ENCODE measurements at places on chromosomes 5 and 9. TPM values are rescaled to one million over a fixed set of nuclear protein-coding genes. Genes with fewer than 3 reads are reported as not detected.

GRCh38 chr5:110343616-110344015, 382.9 kb downstream of the TMEM232 start:
- DNase-seq, result no peak

Gene NOL6
- 34.8 TPM for total RNA-seq

- no peak for DNase-seq
Observed at GRCh38 chr5:101435768-101436167, 532.7 kb upstream of the ST8SIA4 start.

DNA sequence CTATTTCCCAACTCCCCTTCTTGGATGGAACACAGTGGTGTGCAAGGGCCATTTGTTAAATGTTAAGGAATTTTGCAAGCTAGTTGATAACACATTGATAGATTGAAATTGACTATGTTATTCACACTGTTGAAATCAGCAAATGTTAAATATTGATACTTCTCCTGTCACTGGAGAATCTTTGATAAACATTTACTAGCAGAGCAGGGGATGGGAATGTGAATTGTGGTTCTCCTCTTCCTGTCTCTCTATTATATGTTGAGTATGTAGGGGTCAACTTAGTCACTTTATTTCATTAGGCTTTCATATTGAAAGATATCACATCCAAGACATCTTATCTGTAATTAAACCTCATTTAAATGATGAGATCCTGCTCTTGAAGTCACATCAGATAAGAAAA, 533.9 kb downstream of the TLR4 start:
- DNase-seq, result no peak

Gene KCNMB1
- 0.04 TPM for total RNA-seq

GRCh38 chr5:135824541-135825041, 9.9 kb upstream of the SLC25A48 start:
- no peak for DNase-seq

Gene TRAF2
- 17.7 TPM for total RNA-seq

DNA sequence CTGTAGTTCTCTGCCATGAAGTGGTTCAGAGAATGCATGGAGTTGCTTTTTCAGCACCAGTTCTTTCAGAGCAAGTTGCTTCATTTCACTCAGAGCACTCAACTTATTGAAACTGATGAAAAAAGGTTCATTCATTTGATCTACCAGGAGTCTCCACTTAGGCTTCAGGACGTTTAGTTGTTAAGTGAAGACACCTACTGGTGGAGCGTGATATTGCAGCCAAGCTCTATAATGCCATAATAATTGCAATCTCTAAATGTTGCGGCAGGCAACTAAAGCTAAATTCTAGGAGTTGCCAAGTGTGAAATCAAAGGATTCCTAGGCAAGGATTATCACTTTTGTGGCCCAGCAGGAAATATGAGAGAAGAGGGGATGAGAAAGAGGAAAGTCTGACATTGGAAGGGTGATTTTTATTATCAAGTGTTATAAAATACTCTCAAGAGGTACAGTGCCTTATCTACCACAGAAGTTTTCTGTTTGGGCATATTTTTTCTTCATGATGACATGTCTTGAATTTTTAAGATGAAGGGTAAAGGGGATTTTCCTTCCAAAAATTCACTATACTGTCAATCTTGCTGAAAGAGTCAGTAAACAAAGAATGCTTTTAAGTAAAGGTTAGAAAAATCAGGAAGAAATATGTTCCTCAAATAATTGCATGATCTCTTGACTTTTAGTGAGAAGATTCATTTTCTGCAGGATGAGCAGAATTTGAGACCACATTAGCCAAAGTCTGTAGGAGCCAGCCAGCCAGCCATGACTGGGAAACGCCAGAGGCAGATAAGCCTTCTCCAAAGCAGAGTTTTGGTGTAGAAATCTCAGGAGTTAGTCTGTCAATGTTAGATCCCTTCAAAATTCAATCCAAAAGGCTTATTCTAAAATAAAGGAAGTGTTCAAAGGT, 83.4 kb downstream of the SH3PXD2B start:
- DNase-seq, result no peak

Gene RMRP
- 7,636 TPM for total RNA-seq

DNA sequence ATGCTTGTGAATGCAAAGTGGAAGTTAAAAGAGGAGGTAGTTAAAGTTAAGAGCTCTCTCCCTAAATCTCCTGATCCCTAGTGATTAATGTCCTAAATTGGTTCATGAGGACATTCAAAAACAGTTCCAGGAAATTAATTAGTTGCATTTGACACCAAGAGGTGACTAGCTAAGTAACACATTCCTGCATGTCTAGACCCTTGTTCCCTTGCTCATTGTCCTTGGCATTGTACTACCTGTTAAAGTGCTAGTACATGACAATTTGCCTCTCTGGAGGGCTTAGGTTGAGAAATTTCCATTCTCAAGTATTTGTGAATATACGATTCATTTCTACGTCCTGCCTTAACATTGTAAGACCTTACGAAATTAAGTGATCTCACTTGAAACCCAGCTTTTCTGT, 278.6 kb upstream of the CDH10 start:
- DNase-seq, result no peak

DNA sequence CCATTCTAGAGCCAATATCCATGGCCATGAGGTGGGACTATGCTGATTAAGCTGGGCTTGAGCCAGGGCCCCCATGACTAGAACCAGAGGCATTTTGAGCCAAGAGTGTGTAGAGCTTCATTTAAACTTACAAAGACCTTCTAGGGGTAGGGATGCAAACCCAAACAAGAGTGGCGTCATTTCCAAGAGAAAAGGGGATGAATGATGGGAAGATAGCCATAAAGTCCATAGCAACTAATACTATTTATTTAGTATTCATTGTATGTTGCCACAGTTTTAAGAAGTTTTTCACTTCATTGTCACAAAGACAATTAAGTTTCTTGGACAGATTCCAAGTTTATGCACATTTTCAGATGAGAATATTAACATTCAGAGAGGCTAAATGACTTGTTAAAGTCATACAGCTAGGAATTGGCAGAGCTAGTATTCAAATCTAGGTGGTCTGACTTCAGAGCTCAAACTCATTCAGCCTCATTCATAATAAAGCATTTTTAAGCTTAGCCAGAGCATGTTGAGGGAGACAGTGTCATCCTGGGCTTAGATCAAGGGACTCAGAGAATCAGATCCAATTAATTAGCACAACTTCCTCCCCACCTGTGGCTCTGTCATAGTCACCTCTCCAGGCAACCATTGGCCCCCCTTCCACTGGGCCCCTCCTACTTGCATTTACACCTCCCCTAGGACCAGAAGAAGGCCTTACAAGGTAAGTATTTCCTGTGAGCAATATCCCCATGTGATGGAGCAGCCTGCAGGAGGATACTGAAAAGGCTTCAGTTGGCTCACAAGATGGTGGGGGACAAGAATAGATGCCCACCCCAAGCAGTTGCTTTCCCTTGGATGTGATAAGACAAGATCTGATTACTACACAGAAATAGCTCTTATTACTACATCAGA, 95.0 kb upstream of the PCSK1 start:
- DNase-seq, result no peak

- DNase-seq, result no peak
Observed at GRCh38 chr5:14728459-14728938, 64.0 kb downstream of the OTULIN start.

Gene SPATA6L
- total RNA-seq, result 2.5 TPM

Gene HMMR
- 7.1 TPM for total RNA-seq

DNA sequence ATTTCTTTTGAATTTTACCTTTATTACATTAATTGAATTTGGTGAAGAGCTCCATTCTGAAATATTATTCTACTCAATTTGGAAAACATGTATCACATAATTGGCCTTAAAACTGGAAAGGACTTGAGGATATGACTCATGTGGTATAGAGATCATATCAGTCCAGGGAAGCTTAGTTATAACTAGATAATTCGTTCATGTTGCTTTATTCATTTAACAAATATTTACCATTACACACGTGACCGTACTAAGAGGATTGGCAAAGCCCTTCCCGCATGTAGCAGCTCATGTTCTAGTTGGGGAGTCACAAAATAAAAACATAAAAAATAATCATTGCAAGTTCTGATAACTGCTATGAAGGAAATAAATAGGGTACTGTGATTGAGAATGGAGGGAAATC, 1816.5 kb downstream of the MAT2B start:
- no peak for DNase-seq

DNA sequence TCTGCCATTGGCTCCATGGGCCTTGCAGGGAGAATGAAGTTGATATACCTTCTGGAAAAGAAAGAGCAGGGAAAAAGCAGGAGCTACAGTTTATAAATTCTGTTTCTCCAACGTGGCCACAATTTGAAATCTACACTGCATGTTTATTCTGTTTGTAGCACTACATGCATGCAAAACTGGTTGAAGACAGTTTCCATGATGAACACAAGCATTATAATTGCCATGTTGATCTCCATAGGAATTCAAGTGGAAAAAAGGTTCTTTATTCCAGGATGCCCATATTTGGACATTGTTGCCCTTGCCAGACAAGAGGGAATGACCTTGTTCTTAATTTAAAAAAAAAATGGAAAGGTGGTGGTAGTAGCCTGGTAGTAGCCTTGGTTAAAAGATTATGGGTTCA, 69.2 kb upstream of the PALM2AKAP2 start:
- DNase-seq, result no peak

Gene PCDH12
- not detected for total RNA-seq

Gene NAIF1
- 14.2 TPM for total RNA-seq

Gene RASGRF2
- 5.4 TPM for total RNA-seq

DNA sequence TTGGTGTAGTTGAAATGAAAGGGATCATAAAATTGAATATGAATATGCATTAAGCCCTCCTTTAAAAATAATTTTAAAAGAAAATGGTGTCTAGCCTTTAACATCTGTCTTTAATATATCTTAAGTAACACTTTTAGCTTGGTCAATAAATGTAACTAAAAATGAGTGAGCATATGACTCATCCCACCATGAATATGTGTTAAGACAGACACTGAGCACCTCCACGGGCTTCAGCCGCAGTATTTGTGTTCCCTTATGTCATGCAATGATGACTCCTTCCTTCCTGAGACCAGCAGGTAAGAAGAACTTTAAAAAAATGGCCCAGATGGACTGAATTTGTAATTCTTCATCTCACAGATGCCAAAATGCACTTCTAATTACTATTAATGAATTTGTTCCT, 563.2 kb downstream of the NR2F1-AS1 start:
- peak; percentile 5 for DNase-seq

Gene NUTM2F
- not detected for total RNA-seq

- DNase-seq, result no peak
Observed at GRCh38 chr9:108475813-108476212, 380.0 kb downstream of the ACTL7B start.

DNA sequence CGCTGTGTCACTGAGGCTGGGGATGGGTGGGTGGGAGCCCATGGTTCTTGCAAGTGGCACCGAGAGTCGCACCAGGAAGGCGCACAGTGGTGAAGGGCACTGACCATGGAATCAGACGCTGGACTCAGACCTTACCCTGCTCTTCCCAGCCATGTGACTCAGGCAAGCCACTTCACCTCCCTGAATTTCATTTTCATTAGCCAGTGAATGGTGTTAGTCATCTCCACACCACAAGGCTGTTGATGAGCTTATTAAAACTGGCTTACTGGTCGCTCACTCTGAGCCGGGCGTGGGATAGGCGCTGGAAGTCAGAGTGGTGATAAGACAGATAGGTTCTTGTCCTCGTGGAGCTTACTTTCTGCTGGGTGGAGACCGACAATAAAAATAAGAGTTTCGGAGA, 25.1 kb downstream of the FGF18 start:
- DNase-seq, result peak; percentile 61

GRCh38 chr9:123868002-123868401, 61.9 kb downstream of the DENND1A start:
- DNase-seq, result no peak

GRCh38 chr5:153543288-153543687, 52.8 kb downstream of the GRIA1 start:
- DNase-seq, result no peak

GRCh38 chr5:52881468-52881867, 93.8 kb downstream of the ITGA1 start:
- no peak for DNase-seq

- DNase-seq, result no peak
Observed at GRCh38 chr9:37909326-37909725, 5.4 kb upstream of the SLC25A51 start.

GRCh38 chr9:94159069-94159939, 75.0 kb downstream of the PTPDC1 start:
- no peak for DNase-seq

DNA sequence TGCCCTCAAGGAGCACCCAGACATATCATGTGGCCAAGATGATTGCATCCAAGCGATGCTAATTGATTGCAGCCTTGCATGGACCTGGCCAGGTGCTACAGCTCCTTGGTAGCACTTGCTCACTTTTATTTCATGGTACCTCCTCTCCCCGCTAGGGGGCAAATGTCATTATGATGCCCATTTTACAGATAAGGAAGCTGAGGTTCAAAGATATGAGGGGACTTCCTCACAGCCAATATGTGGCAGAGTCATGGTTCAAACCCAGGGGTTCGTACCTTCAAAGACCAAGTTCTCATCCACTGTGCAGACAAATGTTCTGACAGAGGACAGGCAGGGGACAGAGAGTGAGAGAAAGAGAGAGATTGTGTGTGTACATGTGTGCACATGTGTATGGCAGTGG, 21.9 kb upstream of the KCNMB1 start:
- no peak for DNase-seq

DNA sequence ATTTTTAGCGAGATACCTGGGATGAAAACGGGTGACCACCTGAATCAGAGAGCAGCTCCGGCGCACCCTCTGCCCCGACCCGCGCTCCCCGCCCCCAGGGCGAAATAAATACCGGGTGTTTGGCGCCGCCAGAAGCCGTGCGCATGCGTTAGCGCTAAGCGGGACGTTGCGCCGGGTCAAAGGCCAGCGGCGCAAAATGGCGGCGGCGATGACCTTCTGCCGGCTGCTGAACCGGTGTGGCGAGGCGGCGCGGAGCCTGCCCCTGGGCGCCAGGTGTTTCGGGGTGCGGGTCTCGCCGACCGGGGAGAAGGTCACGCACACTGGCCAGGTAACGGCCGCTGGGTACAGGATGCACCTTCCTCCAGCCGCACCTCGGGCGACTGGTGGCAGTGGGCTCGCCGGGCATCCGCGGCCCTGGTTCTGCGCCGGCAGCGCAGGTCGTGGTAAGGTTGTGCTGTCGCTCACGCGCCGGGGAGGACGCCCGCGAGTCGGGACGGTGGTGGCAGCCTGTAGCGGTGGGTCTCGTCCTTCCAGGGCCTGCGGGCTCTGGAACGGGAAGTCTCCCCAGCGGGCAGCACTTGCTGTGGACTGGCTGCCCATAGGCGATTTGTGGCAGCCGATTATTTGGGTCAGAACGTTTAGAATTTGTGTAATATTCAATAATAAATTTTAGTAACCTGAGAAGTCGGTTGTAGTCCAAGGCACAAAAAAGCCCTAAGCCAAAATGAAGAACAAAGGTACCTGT, at the start of gene NDUFS6:
NDUFS6 (plus strand) TSS at position 186 of the 745 bp plus-strand sequence; CDS start at position 197, 11 bp downstream.
- no peak for DNase-seq

Gene GRIA1
- not detected for total RNA-seq
